ENCODE measurements at places on chromosomes 11 and 22.

GRCh38 chr11:60739114-60739513 lies 14.6 kb downstream of the MS4A18 start:
- no peak for DNase-seq

- DNase-seq: no peak
These were observed 15.9 kb downstream of the TSPAN18 start for GRCh38 chr11:44742508-44743246.

- DNase-seq: no peak
These were observed 16.7 kb upstream of the UCP3 start for GRCh38 chr11:74025467-74026166.

GRCh38 chr11:64970731-64971151 lies 1.2 kb downstream of the MAJIN start:
- peak; percentile 50 for DNase-seq

DNA sequence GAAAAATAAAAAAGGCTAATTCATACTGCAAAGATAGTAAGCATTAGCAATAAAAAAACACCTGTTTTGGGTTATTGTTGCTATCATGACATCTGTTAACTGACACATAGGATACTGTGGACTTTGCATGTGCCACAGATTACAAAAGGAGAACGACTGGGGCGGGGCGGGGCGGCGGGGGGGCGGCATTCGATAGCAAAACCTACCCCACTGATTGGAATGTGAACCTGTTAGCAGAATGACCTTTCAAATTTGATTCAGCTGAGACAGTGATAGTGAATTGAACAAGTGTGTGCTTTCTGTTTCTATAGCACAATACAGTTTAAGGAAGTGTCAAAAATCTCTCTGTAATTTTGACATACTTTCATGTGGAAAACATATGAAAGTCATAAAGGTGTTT lies 14.9 kb downstream of the MMP20 start:
- no peak for DNase-seq

DNA sequence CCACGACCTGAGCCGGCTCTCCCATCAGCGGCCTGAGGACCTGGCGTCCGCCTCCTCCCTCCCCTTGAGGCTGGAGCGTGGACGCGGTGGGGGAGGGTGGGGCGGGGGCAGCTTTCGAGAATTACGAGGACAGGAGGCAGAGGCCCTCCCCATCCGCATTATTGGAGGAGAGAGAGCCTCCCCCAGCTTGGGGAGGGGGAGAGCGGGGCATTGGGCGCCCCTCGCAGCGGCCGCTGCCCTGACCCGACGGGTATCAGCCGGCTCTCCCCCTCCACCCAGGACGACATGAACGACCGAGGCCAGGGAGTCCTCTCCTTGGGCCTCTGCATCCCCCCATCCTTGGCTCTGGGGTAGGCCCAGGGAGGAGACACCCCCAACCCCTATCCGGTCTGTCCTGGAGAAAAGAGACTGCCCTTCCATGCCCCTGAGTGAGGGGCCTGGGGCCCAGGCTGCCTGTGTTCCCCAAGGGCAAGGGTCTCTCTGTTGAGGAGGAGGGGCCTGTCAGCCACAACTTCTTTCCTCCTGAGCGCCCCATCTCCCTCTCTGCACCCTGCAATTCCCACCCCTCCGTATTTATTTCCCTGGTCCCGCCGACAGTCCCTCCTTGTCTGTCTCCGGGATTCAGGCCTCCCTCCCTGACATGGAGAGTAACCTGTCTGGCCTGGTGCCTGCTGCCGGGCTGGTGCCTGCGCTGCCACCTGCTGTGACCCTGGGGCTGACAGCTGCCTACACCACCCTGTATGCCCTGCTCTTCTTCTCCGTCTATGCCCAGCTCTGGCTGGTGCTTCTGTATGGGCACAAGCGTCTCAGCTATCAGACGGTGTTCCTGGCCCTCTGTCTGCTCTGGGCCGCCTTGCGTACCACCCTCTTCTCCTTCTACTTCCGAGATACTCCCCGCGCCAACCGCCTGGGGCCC lies 495 bp downstream of the GPR137 start:
- DNase-seq: peak; percentile 79

DNA sequence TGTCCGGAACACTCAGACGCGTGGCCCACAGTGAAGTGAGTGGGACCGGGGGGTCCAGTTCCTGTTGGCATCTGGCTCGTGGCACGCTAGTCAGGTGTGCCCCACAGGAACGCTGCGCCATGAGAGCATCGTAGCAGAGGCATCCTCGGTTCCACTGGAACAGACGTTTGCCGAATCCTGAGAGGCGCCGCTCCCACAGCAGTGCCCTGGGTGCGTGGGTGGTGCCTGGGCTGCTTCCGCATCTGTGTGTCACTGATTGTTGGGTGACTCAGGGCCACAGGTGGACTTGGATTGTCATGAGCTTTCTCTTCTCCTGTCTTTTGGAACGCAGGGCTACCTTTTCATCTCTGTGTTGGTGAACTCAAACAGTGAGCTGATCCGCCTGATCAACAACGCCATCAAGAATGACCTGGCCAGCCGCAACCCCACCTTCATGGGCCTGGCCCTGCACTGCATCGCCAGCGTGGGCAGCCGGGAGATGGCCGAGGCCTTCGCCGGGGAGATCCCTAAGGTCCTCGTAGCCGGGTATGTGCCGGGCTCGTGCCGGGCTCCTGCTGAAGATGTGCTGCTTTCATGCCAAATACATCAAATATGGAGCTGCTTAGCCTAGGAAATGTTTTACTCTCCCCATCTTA lies 46.2 kb downstream of the AP2A2 start:
- no peak for DNase-seq

DNA sequence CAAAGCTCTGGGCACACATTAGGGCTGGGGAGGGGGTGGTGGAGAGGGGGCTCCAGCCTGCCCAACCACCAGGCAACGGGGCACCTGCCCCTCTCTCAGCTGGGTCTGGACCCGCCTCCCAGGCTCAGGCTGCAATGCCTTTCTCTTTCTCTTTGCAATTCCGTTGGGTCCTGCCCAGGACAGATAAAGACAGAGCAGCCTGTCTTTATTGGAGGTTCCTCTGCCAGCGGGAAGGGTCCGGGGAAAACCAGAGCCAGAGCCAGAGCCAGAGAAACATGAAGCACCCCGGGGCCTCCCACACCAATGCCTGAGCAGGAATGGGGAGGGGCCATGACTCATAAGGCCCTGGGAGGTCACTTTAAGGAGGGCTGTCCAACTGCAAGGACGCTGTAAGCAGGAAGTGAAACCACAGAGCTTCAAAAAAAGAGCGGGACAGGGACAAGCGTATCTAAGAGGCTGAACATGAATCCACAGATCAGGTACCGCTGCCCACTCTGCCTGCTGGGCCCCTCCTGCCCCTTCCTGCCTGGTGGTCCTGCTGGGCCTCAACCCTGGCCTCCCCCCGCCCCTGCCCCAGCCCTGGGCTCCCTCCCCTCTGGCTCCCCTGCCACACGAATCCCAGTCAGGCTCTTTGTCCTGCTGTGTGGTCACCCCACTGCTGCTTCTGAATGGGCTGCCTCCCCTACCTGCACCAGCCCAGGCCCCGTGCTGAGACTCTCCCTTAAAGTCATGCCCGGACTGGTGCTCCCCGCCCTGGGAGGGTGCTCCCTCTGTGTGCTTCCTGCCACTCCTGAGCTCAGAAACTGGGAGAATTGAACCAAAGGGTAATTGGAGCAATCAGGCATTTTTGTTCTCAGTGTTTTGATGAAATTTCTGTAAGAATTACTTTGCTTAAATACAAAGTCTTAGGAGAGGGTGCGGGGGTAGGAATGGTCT lies at the start of gene APOBEC3B:
TSS of gene APOBEC3B (plus strand) at position 356 of the 936 bp plus-strand sequence. CDS start at position 463, 107 bp downstream.
- peak; percentile 59 for DNase-seq

GRCh38 chr11:71566081-71566620 lies 788 bp downstream of the KRTAP5-10 start:
- DNase-seq: no peak

GRCh38 chr11:19730373-19730772 lies 17.7 kb downstream of the NAV2 start:
- DNase-seq: no peak

GRCh38 chr11:35337136-35337913 lies 82.0 kb downstream of the SLC1A2 start:
- peak; percentile 44 for DNase-seq

DNA sequence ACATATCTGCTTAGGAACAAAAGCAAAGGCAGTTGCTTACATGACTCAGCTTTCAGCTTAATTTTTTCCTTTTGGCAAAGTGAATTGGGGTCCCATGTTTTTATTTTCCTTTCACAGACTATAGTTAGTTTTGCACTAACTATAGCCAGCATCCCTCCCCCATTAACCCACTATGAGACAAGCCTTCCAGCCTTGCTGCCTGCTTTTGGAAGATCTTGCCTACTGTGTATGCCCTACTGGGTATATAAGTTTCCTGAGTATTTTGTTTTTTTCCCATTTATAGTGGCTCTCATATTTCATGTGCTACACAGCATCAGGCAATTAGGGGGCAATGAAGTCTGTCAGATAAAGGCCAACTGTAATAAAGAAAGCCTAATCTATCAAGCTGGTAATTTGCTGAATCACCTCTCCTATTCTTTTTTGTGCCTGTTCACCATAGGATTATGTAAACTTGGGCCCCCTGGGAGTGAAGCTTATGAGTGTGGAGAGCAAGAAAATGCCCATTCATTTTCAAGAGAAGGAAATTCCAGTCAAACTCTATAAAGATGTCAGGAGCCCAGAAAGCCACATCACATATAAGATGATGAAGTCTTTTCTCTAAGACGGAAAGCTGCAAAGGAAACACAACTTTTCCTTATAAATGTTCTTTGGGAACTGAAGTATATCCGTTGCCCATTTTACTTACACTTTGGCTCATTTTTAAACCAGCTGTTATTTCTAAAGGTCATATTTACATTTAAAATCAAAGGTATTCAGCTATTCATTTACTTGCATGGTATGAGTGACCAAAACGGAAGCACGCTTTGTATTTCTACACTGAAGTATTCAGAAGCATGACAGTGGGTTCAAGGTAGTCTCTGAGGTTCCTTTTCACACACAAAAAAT lies 64.0 kb downstream of the CCDC83 start:
- DNase-seq: no peak

- DNase-seq: no peak
These were observed 4.4 kb downstream of the SEC14L6 start for GRCh38 chr22:30541961-30542810.

- no peak for DNase-seq
These were observed 159.9 kb downstream of the TEAD1 start for GRCh38 chr11:12834166-12834565.

DNA sequence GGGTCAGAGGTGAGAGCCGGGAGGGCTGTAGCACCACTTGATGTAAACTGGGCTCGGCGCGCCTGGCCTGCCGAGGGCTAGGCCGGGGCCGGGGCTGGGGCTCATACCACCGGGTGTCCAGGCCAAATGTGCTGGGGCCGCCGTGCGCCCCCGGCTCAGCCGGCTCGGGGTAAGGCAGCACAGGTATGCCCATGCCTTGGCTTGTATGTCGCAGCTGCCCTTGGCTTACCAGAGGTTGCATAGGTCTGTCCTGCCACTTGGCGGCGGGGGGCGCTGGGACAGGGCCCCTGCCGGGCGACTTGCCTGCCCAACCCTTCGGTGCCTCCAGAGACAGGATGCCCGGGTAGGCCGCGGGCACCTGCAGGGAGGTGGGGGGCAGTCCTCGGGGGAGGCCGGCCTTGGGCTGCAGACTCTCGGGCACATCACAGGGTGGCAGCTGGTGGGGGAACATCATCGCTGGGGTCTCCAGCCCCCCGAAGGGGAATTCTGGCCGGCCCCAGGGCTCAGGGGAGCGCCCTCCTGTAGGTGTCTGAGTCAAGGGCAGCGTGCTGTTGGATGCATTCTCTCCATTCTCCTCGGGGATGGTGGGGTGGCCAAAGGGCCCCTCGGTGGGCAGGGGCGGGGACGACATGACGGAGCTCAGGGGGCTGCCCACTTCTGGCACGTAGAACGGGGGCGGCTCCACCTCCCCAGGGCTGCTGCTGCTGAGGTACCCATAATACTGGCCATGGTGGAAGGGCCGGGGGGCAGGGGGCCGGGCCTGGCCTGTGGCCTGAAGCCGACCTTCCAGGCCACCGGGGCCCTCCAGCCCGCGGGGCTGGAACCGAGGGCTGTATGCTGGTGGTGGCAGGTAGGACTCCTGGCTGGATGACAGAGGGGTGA lies 36.4 kb downstream of the IGSF9B start:
- DNase-seq: no peak

Data from 8988T (cell line).